T-helper 17 cell (primary cell): ENCODE measurements at places on chromosomes 16 and 17.

GRCh38 chr16:85612191-85612800, 826 bp upstream of the GSE1 start:
- no peak for DNase-seq

- DNase-seq: no peak
Measured at GRCh38 chr17:49468811-49469385, 26.2 kb upstream of the NGFR start.

- DNase-seq: no peak
Measured at GRCh38 chr17:70060415-70060814, 14.6 kb upstream of the KCNJ16 start.

DNA sequence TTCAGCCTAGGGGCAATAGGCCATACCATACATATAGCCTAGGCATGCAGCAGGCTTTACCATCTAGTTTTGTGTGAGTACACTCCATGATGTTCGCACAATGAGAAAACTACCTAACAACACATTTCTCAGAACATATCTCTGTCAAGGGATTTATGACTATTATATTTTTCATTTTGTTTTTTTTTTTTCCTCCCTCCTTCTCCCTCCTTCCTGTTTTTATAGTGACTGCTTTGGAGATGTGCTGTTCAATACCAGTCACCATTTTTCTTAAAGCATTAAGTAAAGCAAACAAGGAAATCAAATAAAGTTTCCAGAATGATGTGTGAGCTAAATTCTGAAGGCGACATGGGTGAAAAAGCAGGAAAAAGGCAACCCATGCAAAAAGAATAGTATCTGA, 194.6 kb downstream of the STX8 start:
- no peak for DNase-seq

DNA sequence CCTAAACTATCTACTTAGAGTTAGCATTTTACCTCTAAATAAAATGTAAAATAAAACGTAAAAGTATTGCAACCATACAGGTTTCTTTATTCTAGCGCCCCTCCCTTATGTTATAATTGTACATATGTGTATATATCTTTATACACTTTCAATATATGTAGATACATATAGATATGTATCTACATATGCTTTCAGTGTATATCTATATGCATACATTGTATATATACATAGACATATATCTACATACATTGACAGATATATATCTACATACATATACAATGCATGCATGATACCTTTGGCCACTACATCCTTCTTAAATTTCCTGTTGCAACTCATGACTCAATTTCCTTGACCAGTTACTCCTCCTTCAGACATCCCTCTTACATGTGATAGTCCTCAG, 16.7 kb downstream of the BPTF start:
- no peak for DNase-seq

DNA sequence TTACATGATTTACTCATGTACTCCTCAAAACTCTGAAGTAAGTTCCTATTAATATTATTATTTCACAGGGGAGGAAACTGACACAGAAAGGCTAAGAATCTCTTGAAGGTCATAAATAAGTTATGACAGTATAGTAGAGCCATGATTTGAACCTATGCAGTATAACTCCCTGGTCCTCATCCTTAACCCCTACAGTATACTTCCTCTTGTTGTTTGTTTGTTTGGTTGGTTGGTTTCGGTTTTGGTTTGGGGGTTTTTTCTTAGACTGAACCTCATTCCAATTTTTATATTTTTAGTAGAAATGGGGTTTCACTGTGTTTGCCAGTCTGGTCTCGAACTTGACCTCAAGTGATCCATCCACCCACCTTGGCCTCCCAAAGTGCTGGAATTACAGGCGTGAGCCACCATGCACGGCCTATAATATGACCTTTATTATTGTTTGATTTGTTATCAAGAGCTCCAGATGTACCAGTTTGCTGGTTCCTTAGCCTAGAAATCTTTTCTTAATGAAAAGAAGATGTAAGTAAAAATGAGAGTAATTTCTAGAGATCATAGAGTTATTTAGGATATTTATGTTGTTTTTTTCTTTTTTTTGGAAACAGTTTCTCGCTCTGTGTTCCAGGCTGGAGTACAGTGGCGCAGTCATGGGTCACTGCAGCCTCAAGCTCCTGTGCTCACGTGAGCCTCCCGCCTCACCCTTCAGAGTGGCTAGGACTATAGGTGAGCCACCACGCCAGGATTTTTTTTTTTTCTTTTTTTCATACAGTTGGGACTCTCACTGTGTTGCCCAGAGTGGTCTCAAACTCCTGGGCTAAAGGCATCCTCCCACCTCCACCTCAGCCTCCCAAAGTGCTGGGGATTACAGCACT, 4.8 kb downstream of the PRR11 start:
- no peak for DNase-seq

- DNase-seq: no peak
Measured at GRCh38 chr16:9462984-9463383, 371.5 kb downstream of the HAPSTR1 start.

GRCh38 chr16:11414815-11415775, 69.8 kb downstream of the RMI2 start:
- DNase-seq: no peak

DNA sequence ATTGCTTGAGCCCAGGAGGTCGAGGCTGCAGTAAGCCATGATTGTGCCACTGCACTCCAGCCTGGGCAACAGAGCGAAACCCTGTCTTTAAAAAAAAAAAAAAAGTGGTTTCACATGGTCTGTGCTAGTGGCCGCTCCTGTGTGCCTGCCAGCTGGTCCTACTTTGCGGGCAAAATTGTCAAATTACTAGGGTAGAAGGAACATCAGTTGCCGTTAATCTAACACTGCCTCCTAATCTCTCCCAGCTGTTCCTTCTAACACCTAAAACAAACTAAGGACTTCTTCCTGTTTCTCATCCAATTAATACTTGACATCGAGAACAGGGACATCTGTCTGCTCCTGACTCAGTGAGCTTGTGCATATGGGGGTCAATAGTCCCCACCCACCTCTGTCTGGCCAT, 23.9 kb downstream of the TMEM11 start:
- no peak for DNase-seq

DNA sequence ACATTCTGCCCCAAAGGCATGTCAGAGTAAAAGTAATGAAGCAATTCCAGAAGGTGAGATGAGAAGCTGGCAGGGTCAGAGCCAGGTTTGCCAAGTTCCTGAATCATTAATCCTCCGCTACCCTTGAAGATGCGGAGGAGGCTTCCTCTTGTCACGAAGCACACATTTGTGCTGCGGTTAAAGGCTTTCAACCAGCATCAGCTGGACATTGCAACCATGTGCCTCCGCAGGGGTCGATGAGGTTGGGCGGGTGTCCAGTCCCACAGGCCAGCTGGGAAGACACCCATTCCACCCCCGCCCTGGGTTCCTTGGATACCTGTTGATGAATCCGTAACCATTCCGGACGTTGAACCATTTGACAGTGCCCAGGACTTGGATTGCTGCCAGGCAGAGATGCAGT, 1.3 kb downstream of the YBX2 start:
- no peak for DNase-seq
